CD4-positive, alpha-beta T cell (primary cell): ENCODE measurements at places on chromosomes 7 and 10.

DNA sequence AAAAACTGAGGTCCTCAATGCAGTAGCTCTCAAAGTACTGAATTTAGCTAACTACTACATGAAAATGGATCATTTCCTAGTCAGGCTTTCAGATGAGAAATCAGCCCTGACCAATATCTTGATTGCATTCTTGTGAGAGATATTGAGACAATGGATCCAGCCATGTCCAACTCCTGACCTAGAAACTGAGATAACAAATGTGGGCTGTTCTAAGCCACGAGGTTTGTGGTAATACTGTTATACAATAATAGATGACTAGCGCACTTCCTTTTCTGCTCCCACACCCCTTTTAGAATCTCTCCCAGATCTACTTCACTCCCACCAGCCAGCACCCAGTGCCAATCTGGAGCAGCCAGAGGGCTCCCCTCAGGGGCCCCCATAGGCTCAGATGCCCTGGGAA, 209.3 kb upstream of the KMT2E start:
- no peak overlapping the region for H3K4me3 ChIP-seq
- H3K36me3 ChIP-seq: no peaks in the 10 kb centered on the region
- H3K4me1 ChIP-seq: no peaks in the 10 kb centered on the region
- no peak for DNase-seq

GRCh38 chr10:92822060-92822634, 26.2 kb upstream of the EXOC6 start:
- no peaks in the 10 kb centered on the region for H3K36me3 ChIP-seq
- H3K4me3 ChIP-seq: no peak overlapping the region
- no peak overlapping the region for H3K27ac ChIP-seq

GRCh38 chr7:157282141-157282801, 54.5 kb upstream of the DNAJB6 start:
- H3K27ac ChIP-seq: no peak overlapping the region
- peaks cover 28% of the 10 kb centered on the region for H3K27me3 ChIP-seq
- H3K36me3 ChIP-seq: no peaks in the 10 kb centered on the region

GRCh38 chr7:66015440-66016130, 33.6 kb upstream of the GUSB start:
- H3K4me1 ChIP-seq: no peaks in the 10 kb centered on the region
- H3K27ac ChIP-seq: no peak overlapping the region
- H3K36me3 ChIP-seq: no peaks in the 10 kb centered on the region
- H3K27me3 ChIP-seq: no peaks in the 10 kb centered on the region

- DNase-seq: no peak
- no peak overlapping the region for H3K4me3 ChIP-seq
- H3K27ac ChIP-seq: no peak overlapping the region
- peaks cover 22% of the 10 kb centered on the region for H3K27me3 ChIP-seq
- no peaks in the 10 kb centered on the region for H3K4me1 ChIP-seq
These were observed 17.9 kb upstream of the MNX1 start for GRCh38 chr7:157028199-157028903.

DNA sequence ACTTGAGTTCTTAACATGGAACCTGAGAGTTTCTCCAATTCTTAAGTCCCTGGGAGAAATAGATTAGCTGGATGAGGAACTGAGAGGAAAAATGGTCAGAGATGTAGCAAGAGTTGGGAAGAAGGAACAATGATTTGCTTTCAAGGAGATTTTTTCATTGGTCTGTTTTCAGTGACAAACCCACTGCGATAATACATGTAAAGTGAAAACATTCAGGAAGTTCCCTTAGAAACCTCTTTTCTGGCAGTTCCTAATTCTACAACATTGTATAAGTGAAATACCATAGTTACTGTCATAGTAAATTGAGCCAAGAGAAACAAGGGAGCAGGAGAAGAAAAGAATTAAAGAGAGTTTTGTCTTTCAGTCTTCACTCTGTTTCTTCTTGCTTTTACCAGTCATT, 12.1 kb upstream of the MAGI2 start:
- no peak overlapping the region for H3K4me3 ChIP-seq
- no peaks in the 10 kb centered on the region for H3K4me1 ChIP-seq
- H3K36me3 ChIP-seq: no peaks in the 10 kb centered on the region
- no peak for DNase-seq
- no peaks in the 10 kb centered on the region for H3K27me3 ChIP-seq

DNA sequence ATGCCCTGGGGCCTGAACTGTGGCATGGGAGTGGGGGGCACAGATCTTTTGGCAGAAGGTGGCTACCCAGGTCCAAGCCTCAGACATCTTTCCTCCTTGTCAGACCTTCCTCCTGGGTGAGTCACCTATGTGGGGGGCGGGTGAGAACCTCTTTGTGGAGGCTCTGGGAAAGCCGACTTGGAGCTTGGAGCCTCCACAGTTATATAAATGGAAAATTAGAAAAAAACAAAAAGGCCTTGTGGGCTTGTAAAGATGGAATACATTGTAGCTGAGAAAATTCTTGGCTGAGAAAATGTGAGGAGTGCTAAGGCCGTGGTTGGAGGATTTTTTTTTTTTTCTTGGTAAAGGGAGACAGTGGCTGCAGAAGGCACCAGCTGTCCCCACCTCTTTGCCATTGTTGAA, 292.5 kb downstream of the CCDC3 start:
- H3K36me3 ChIP-seq: no peaks in the 10 kb centered on the region

DNA sequence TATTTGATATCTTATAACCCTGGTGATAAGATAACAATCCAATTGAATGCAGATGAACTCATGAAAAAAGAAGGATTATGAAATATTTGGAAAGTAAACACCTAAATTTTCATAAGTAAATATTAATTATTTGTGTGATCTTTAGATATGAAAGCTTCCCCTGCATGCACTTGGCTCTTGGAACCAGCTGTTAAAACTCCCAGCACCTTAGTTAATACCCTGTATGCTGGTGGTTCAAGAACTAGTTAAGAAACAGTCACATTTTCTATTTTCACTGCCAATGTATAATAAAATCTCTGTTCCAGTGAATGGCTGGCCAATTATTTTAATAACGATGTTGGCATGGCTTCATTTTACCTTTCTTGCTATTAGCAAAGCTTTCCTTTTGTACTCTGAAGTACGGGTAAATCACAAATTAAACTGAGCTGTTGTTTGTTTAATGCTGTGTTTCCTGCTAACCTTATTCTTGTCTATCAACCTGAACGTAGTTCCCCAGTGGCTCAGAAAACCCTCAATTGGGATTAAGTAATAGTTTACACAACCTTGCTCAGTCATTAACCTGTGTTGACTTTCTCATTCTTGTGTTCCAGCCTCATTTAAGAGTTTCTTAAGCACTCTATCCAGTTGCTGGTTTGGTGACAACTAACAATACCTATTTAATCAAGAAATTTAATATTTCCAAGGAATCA, 38.9 kb downstream of the MET start:
- H3K27ac ChIP-seq: no peak overlapping the region
- no peaks in the 10 kb centered on the region for H3K36me3 ChIP-seq
- DNase-seq: no peak
- no peaks in the 10 kb centered on the region for H3K4me1 ChIP-seq
- H3K4me3 ChIP-seq: no peak overlapping the region
- no peaks in the 10 kb centered on the region for H3K27me3 ChIP-seq

DNA sequence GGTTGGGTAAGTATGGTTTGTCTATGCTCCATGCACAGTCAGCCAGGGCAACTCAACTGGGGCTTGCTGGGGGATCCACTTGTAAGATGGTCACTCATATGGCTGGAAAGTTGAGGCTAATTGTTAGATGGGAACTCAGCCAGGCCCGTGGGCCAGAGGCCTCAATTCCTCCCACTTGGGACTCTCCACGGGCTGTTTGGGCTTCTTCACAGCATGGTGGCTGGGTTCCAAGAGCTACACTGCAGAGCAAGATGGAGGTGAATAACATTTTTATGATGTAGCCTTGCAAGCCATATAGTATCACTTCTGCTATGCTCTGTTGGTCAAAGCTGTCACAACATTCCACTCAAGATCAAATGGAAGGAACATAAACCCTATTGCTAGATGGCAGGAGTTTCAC, 39.2 kb downstream of the ELMO1 start:
- H3K27me3 ChIP-seq: no peaks in the 10 kb centered on the region
- H3K4me3 ChIP-seq: no peak overlapping the region
- H3K4me1 ChIP-seq: peaks cover 21% of the 10 kb centered on the region
- no peak overlapping the region for H3K27ac ChIP-seq
- DNase-seq: no peak

- no peak overlapping the region for H3K27ac ChIP-seq
- H3K4me3 ChIP-seq: no peak overlapping the region
- H3K4me1 ChIP-seq: no peaks in the 10 kb centered on the region
- no peaks in the 10 kb centered on the region for H3K27me3 ChIP-seq
- no peaks in the 10 kb centered on the region for H3K36me3 ChIP-seq
These were observed 403.7 kb downstream of the RPS24 start for GRCh38 chr10:78437407-78437768.

DNA sequence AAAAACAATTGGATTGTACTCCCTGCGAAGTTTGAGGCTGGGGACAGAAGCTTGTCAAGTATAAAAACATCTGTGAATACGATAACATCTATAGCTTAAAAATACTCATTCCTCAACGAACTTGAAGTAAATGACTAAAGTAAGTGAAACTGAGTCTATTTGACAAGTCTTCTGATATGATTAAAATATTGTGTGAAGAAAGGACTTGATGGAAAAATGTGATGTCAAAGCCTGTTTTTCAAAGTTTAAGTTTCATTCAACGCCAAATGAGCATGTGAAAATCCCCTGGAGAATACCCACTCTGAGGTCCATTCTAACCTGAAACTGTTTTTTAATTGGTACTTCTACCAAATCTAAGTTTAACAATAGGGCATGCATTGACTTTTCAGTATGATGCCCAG, 122.3 kb upstream of the MDFIC start:
- H3K36me3 ChIP-seq: no peaks in the 10 kb centered on the region
- H3K27me3 ChIP-seq: no peaks in the 10 kb centered on the region
- no peak overlapping the region for H3K27ac ChIP-seq
- no peaks in the 10 kb centered on the region for H3K4me1 ChIP-seq
- H3K4me3 ChIP-seq: no peak overlapping the region
- no peak for DNase-seq
